ENCODE measurements at places on chromosomes 1 and 21. TPM values are rescaled to one million over a fixed set of nuclear protein-coding genes. Genes with fewer than 3 reads are reported as not detected.

PAFAH2 gene
- 23.1 TPM for total RNA-seq

FCER1G gene
- 13.4 TPM for total RNA-seq

CD84 gene
- total RNA-seq, result 3.2 TPM

ROR1 gene
- total RNA-seq, result 0.28 TPM

LCE2B gene
- total RNA-seq, result not detected

KRTAP19-3 gene
- not detected for total RNA-seq

SLC44A5 gene
- 0.33 TPM for total RNA-seq

RCSD1 gene
- 3.7 TPM for total RNA-seq

PPM1J gene
- 0.33 TPM for total RNA-seq

C1orf94 gene
- total RNA-seq, result not detected

RAB29 gene
- 20.7 TPM for total RNA-seq

PRDM16 gene
- total RNA-seq, result 0.43 TPM

FRRS1 gene
- total RNA-seq, result 31.8 TPM

MTHFR gene
- 14.9 TPM for total RNA-seq

CGN gene
- total RNA-seq, result 51.4 TPM

REN gene
- 0.20 TPM for total RNA-seq

ZP4 gene
- not detected for total RNA-seq

RUNX3 gene
- total RNA-seq, result 0.86 TPM

JTB gene
- 97.0 TPM for total RNA-seq

SLAMF9 gene
- 0.83 TPM for total RNA-seq

LELP1 gene
- not detected for total RNA-seq

DIRAS3 gene
- 3.9 TPM for total RNA-seq

PRAMEF10 gene
- 0.30 TPM for total RNA-seq

KLF17 gene
- total RNA-seq, result not detected

PRDX1 gene
- 320 TPM for total RNA-seq

ETV3L gene
- not detected for total RNA-seq

RAB25 gene
- 1.7 TPM for total RNA-seq

FOXD2 gene
- 0.55 TPM for total RNA-seq
